ENCODE measurements at places on chromosomes 11 and 22.

DNA sequence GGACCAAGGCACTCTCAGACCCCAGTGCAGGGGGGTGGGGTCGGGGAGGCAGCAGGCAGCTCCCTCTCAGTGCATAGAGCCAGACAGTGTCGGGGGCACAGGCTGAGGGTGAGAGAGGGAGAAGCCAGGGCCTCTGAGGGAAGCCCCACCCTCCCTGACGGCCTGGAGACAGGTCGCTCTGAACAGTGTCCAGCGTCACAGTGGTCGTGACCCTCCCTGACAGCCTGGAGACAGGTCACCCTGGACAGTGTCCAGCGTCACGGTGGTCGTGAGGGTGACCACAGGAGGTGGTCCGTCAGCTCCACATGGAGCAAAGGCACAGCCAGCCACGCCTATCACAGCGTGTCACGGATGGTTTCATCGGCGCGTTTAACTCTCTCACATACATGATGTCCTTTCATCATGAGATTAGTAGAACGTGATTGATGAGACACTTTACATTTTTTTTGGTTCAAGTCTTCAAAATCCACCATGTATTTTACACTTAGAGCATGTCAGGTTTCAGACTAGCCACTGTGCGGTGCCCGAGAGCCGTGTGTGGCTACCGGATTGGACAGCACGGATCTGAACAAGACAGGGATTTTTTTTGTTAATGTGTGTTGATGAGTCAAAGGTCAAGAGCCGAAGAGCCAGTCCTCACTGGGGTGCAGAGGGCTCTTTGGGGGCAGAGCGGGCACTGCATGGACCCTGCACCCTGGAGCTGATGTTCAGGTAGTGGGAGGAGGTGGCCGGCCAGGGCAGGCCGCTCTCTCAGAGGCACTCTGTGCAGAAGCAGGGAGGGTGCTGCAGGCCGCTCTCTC, 23.9 kb upstream of the PANX2 start:
- no peak for DNase-seq

GRCh38 chr11:125587480-125587879, 5.2 kb upstream of the STT3A start:
- no peak for DNase-seq

GRCh38 chr11:131334601-131335000, 35.8 kb upstream of the NTM start:
- DNase-seq, result no peak

DNA sequence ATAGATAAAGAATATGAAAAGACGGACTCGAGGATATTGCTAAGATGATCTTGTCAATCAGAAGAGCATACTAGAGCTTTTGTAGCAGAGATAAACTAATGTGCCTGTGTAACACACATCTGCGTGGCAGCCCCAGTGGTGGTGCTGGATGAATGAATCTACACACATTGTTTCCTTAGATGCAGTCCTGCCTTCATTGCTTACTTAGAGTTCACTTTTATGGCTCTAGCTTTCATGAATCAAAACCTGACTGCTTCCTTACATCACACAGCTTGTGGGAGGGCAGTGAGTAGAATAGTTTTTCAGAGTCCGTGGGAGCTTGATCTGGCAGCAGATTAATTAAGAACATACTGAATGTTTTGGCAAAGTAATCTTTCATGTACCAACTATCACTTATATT, 83.7 kb downstream of the EXT2 start:
- no peak for DNase-seq

GRCh38 chr22:48868554-48868953, 959.1 kb downstream of the BRD1 start:
- no peak for DNase-seq

DNA sequence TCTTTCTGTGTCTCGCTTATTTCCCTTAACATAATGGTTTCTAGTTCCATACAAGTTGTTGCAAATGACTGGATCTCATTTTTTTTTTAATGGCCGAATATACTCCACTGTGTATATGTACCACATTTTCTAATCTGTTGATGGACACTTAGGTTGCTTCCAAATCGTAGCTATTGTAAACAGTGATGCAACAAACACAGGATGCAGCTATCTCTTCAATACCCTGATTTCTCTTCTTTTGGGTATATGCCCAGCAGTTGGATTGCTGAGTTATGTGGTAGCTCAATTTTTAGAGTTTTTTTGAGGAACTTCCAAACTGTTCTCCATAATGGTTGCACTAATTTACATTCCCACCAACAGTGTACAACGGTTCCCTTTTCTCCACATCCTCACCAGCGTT, 100.4 kb upstream of the CHORDC1 start:
- no peak for DNase-seq

- DNase-seq, result no peak
These were observed 6.9 kb downstream of the ACCS start for GRCh38 chr11:44072757-44073658.

GRCh38 chr11:111093061-111093460, 152.5 kb upstream of the POU2AF2 start:
- DNase-seq, result no peak

- no peak for DNase-seq
These were observed 109.0 kb downstream of the PKNOX2 start for GRCh38 chr11:125273519-125274000.

DNA sequence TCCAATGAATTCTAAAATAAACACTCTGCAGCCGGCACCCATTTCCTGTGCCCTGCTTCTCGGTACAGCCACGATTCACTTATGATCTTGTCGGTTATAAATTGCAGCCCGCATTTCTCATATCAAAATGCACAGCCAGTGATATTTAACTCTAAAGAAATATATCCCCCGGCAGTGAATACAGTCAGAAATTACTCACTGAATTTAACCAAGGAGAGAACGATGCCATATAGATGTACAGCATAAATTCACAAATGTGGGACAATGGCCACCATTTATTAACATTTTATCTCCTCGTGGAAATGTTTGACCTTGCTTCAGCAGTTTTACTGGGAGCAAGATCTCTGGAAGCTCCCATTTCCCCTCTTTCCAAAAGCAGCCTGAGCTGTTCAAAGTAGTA, 1517.8 kb downstream of the BRD1 start:
- no peak for DNase-seq

- peak; percentile 80 for DNase-seq
These were observed 2.7 kb downstream of the NLRP6 start for GRCh38 chr11:280706-281485.

DNA sequence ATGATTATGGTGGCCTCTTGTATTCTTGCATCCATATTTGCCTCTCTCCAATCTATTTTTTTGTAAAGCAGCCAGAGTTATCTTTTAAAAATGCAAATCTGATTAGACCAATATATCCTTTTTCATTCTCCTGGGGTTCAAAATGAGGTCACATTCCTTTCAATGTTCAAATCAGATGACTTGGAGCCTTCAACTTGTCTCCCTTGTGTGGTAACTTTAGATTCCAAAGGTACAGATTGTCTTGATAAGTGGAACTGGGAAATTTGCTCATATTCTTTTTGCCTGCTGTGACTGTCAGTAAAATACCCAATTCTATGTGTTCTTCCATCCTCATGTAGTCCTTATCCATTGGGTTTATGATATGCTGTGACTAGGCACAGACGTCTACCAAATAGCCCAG, 15.1 kb upstream of the CAPRIN1 start:
- no peak for DNase-seq

GRCh38 chr11:209275-210121, 2.0 kb downstream of the RIC8A start:
- no peak for DNase-seq

- DNase-seq, result no peak
These were observed 318.7 kb downstream of the BRD1 start for GRCh38 chr22:49509016-49509415.

GRCh38 chr11:112167145-112167544, at the start of gene TEX12:
TSS of gene TEX12 (plus strand) at chr11:112167372. CDS start at chr11:112169269, 1,897 bp downstream.
- no peak for DNase-seq

- DNase-seq, result peak; percentile 94
These were observed 902 bp downstream of the RASGRP2 start for GRCh38 chr11:64742889-64743590.

GRCh38 chr11:118260353-118260752, 3.7 kb downstream of the MPZL2 start:
- no peak for DNase-seq

- no peak for DNase-seq
These were observed 40.0 kb upstream of the TCF20 start for GRCh38 chr22:42310291-42311015.

- DNase-seq, result no peak
These were observed 244.1 kb upstream of the API5 start for GRCh38 chr11:43067681-43068080.

- no peak for DNase-seq
These were observed 603.9 kb upstream of the CADM1 start for GRCh38 chr11:116108161-116108560.

GRCh38 chr11:96228473-96228891, 114.5 kb downstream of the MAML2 start:
- no peak for DNase-seq

GRCh38 chr11:126185259-126186024, 26.0 kb downstream of the RPUSD4 start:
- no peak for DNase-seq

DNA sequence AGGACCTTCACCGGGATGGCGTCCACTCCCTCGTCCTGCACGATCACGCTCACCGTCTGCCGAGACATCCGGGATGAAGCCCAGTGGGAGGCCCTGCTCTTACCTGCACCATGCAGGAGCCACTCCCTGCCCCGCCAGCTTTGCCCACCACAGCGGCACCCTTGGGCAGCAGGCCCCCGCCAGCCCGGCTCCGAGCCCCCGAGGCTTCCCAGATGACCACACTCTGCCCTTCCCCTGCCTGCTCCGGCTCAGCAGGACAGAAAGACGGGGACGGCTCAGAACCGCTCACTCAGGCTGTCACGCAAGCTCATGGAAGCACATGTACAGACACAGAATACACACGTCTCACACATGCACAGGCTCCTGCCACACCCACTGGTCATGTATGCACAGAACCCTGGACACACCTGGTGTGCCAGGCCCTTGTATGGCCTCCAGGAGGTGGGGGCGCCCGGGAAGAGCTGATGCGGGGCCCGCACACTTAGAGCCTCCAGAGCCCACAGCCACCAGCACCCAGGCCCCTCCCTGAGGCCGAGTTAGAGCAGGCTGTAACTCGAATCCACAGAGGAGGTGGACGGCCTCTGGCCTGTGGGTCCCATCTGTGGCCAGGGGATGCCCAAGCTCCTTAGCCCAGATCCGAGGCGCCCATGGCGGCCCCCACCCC, 8.9 kb upstream of the MAPK11 start:
- no peak for DNase-seq

DNA sequence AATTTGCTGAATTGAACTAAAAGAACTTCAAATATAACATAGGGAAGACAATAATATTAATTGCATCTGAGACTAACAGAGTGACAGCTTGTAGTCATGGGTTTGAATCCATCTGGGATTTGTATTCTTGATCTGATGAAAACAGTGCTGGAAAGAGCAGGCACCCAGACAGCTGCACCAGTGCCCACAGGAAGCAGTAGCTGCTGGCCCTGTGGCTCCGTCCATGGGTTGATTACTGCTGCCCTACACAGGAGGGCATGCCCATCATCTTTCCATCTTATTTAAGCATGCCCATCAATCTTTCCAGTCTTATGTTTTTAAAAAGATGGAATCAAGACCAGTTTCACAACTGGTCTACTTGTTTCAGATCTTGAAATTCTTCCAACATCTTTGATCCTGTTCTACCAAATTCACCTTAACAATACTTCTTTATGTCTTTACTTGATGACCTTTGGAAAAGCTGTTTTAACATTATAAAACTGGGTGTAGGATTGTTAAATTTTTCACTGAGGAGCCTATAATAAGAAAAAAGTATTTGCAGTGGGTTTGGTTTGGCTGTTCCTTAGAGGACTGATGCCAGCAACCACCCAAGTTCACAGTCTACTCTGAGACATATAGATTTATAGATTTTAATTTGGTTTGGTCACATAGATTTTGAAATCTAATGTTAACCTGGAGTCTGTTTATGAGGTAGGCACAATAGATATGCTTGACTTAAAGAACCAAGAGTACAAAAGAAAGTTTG, 761 bp upstream of the NXPE4 start:
- DNase-seq, result no peak

- DNase-seq, result no peak
These were observed 670.0 kb upstream of the KIRREL3 start for GRCh38 chr11:127670374-127671119.

DNA sequence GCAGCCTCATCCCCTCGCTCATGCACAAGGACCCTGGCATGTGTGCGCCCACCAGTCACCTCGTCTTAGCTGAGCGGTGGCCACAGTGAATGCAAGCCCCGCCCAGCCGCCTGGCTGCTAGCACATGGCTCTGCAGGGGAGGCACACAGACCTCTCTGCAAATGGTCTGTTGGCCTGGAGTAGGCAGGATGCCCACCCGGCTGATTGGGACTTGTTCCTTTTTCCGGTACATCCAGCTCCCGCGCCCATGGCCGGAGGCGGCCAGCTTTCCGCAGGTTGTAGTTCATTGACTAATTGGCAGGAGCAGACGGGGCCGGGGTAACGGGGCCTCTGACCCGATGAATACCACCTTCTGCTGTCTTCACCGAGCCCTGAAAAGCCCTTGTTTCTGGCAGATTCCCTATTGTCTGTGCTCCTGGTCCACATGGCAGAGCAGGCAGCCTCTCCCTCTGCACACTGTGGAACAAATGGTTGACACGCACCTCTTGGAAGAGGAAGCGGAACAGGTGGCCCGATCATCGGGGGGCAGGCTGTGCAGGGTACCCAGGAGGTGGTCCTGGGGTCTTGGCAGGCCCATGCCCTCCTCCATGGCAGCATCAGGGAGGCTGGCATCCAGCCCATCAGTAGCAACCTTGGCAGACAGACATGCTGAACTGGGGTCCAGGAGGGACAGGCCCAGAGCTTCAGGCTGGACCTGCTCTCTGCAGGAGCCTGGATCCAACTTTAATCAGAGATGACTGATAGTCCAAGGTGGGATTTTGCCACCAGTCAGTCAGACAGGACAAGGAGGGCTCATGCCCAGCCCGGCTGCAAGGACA, 1512.0 kb downstream of the BRD1 start:
- no peak for DNase-seq

DNA sequence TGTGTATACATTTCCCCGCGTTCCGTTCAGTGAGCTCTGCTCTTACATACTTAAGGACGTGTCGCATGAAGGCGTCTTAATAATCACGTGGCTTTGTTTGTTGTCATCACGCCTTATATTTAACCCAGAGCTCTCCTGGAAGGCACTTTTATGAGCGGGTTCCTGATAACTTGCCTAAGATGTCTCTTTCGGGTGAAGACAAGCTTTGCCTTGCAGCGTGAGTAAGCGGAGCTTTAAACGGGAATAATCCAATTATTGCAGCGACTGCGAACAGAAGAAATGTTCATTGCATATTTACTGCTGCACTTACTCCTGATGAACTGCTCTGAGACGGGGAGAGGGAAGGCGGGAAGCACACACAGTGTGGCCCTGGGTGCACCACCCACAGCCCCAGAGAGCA, 1128.2 kb downstream of the BRD1 start:
- DNase-seq, result no peak

GRCh38 chr11:14446701-14447169, 52.9 kb downstream of the COPB1 start:
- DNase-seq, result no peak

DNA sequence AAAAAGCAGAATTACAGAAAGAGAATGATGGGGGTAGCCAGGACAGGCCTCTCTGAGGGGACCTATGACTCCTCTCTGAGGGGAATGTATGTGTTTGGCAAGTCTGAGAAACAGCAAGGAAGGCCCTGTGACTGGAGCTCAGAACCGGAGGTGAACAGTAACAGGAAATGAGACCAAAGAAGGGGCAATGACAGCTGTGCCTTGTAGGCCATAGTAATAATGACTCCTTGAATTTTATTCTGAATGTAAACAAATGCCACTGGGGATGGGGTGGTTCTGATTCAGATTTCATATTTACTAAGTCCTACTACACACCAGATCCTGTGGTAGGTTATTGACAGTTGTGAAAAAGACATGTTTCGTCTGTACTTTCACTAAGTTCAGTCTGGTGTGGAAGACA, 52.8 kb upstream of the APOA1 start:
- no peak for DNase-seq

- DNase-seq, result no peak
These were observed 520.0 kb upstream of the LUZP2 start for GRCh38 chr11:23976841-23977271.
